Pancreas (tissue), 10 donors: ENCODE measurements at places on chromosomes 12 and 14. TPM values are rescaled to one million over a fixed set of nuclear protein-coding genes. Genes with fewer than 3 reads are reported as not detected.

Gene PROX2
- total RNA-seq: not detected

Gene E2F7
- total RNA-seq: 0.53 TPM

Gene EEF1AKMT3
- total RNA-seq: 18.3 TPM

DNA sequence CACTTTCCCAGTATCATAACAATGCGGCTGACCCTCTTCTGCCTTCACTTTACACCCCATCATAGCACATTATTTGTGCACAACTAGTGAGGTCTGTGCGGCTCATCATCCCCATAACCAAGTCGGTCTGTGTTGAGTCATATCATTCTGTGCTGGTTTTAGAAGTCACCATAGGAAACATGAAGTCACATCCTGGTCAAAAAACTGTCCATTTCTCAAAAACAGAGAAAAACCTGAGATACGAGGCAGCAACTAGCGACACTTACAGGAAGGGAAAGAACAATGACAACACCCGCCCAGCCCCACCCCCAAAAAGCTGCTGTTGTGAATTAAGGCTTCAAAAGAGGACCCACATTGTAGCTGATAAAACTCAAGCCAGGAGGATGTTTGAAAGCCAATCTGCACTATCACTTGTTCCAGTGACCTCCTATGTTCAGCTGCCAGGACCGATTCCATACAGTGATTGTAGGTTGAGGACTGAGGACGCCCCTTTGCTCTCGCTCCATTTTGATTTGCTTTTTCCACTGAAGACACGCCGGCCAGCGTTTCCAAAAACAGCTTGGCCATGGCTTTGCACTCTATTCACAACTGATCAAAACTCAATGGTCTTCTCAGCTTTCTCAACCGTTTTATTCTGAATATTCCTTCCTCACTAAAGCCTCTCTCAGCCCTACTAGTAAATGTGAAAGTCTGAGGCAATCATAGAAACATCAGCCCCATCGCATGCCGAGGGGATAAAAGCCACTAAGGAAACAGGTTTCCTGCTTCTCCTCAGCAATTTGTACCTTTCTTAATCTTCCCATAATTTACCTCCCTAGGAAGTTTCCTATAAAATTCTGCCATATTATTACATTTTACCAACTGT is 87.5 kb downstream of the DUSP16 start:
- DNase-seq: no peak

GRCh38 chr12:46147144-46147543 is 121.7 kb downstream of the SLC38A1 start:
- DNase-seq: no peak

- DNase-seq: peak; percentile 16
Measured at GRCh38 chr12:101925361-101925760, 48.0 kb downstream of the DRAM1 start.

- no peak for DNase-seq
Measured at GRCh38 chr12:95178136-95178535, 39.1 kb downstream of the FGD6 start.

GRCh38 chr14:63632932-63633514 is 8.6 kb downstream of the WDR89 start:
- no peak for DNase-seq

DNA sequence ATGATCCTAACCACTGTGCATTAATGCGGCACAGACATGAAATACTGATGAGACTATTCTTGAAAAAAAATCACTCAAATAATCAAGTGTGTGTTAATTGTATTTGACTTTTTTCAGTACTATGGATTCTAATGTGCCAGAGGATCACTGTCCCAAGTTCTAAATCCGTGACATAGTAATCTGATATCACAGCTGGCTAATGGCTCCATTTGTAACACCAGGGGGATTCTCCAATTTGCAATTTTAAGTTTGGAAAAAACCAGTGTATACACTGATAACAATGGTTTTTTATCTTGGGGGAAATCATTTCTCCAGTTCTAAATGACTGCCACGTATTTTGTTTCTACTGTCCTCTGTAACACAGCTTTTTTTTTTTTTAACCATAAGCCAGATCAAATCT is 33.0 kb downstream of the MPHOSPH9 start:
- no peak for DNase-seq

- DNase-seq: no peak
Measured at GRCh38 chr14:53180272-53181221, 27.4 kb upstream of the DDHD1 start.

- no peak for DNase-seq
Measured at GRCh38 chr14:90850487-90850886, 34.3 kb upstream of the TTC7B start.

DNA sequence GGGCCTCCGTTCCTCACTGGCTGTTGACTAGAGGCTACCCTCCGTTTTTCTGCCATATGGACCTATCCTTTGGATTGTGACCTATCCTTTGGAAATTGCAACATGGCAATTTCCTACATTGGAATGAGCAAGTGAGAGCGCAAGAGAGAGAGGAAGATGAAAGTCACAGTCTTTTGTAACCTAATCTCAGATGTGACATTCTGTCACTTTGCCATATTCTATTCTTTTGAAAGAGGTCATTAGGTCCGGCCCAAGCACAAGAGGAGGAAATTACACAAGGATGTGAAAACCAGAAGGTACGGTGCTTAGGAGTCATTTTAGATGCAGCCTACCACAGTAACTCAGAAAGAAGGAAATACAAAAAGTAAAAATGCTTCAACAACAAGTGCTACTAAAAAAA is 47.3 kb upstream of the SRP54 start:
- no peak for DNase-seq

DNA sequence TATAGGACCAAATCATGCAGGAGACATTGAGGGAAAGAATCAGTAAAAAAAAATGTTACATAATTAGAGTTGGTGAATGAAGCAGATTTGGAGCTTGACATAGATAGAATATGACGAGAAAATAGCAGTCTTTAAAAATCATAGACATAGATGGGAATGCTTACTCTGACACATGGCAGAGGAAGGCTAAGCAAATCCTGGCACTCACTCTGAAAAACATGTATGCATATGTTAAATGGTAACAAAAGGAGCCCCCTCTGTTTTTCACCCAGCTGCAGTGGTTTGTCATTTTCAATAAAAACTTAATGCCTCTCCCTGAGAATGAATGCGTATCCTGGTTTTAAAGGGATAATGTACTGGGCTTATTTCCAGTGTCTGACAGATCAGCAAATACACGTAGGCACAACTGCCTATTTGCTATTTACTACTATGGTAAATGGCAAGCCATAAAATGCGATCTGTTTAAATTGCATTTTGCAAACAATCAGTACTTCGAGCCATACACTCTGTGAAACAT is 561.2 kb upstream of the SEL1L start:
- DNase-seq: no peak
